GM12865 (cell line): ENCODE measurements at places on chromosomes 11 and 22.

- DNase-seq, result no peak
These were observed 73.1 kb upstream of the BARX2 start for GRCh38 chr11:129302386-129303101.

GRCh38 chr22:34454598-34454997 lies 534.3 kb upstream of the LARGE1 start:
- no peak for DNase-seq

DNA sequence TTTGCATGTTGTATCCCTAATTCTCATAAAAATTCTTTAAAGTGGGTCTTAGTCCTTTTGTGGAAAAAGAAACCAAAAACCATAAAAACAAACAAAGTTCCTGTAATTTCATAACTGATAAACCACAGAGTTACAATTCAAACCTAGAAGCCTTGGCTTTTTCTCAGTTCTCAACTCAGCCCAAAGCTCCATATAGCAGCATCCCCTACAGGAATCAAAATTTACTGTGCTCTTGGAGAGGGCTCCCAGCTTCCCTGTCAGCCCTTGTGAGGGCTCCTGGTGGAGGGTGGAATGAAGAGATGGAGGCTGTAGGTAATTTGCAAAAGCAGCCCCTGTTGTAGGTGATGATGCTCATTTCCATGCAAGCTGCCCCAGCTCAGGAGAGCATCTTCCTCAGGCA lies 506.1 kb upstream of the KIRREL3 start:
- DNase-seq, result no peak

DNA sequence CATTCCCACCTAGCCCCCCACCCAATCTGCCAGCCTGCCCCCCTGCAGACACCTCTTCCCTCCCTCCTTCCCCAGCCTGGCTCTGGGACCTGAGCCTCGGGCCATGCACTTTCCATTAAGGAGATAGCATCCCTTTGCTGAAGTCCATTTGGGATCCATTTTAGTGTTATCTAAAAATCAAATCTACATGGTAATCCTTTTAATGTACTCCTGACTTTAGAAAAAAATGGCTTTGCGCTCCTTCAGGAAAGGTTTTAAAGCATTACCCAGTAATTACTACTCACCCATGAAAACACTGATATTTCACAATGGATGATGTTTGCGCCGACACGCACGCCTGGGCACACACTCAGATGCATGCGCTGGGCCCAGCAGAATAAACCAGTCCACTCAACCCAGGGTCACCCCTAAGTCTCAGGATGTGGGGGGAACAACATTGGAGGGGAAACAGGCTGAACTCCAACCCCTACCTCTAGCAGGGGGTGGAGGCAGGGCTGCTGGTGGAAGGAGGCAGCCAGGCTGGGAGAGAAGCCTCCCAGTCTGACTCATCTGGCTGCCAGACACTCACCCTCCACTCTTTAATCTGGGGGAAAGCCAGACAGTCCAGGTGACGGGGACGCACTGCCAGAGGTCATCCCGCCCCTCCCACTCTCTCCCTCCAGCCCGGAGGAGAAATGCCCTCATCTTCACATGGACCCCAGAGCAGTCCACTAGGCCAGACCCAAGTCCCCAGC lies 29.8 kb downstream of the LMO1 start:
- no peak for DNase-seq

DNA sequence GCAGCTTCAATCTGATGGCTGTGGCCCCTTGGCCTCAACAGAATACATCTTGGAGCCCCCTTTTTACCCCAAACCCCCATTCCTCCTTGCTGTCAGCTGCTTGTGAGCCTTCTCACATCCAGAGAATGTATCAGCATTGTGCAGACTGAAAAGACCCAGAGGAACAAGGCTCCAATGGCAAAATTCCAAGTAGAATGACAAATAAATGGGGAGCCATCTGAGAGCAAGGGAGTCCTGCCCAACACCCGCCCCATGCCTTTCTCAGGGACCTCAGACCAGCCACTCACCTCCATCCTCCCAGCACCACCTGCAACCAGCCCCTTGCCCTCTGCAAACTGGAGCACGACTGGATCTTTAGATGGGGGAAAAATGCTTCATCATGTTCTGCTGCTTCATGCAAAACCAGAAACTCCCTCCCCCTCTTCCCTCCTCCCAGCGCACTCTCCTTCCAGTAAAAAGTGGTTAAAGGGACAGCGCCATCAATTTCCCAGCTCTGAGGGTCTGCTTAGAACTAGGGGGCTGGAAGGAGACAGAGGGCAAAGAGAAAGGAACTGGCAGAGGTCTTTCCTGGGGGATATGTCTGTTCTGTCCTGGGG lies 2.2 kb upstream of the NEFH start:
- no peak for DNase-seq

DNA sequence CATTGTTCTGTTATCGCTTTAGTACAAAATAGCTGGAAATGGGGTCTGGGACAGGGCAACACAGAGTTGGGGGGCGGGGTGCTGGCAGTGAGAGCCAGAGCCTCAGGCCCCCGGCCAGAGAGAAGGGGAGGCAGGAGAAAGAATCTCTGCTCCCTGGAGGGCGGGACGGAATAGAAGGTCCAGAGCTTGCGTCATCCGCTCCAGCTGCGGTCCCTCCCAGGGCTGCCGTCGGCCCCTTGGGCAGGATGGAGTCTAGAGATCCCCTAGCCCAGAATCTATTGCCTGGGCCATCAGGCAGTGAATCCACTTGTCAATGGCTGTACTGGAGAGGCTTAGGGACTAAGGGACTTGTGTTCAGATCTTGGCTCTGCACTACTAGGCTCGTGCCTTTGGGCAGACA lies 5.0 kb downstream of the TP53I11 start:
- no peak for DNase-seq

DNA sequence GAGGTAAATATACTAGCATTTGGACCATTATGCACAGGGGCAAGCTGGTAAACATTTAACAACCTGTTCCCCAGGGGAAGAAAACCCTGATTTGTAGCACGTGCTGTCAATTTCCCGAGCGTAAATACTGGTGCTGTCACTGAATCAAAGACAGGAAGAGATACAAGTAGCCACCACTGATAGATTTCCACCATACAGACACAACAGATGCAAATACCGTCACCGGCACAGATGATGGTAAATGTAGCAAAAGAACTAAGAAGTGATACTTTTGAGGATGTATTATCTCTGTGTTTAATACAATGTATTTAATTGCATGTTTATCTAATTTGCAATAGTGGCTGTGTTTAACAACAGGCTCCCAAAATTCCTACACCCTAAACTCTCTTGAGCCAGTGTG lies 39.6 kb downstream of the SHISAL1 start:
- DNase-seq, result no peak

DNA sequence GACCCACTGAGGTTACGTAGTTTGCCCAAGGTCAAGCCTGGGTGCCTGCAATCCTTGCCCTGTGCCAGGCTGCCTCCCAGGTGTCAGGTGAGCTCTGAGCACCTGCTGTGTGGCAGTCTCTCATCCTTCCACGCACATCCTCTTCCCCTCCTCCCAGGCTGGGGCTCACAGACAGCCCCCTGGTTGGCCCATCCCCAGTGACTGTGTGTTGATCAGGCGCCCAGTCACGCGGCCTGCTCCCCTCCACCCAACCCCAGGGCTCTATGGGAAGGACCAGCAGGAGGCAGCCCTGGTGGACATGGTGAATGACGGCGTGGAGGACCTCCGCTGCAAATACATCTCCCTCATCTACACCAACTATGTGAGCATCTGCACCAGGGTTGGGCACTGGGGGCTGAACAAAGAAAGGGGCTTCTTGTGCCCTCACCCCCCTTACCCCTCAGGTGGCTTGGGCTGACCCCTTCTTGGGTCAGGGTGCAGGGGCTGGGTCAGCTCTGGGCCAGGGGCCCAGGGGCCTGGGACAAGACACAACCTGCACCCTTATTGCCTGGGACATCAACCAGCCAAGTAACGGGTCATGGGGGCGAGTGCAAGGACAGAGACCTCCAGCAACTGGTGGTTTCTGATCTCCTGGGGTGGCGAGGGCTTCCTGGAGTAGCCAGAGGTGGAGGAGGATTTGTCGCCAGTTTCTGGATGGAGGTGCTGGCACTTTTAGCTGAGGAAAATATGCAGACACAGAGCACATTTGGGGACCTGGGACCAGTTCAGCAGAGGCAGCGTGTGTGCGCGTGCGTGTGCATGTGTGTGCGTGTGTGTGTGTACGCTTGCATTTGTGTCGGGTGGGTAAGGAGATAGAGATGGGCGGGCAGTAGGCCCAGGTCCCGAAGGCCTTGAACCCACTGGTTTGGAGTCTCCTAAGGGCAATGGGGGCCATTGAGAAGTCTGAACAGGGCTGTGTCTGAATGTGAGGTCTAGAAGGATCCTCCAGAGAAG lies 1.6 kb downstream of the GSTP1 start:
- no peak for DNase-seq

- no peak for DNase-seq
These were observed 9.9 kb downstream of the PCSK7 start for GRCh38 chr11:117221775-117222517.

GRCh38 chr11:119205080-119205479 lies 1.1 kb upstream of the CBL start:
- DNase-seq, result peak; percentile 49

GRCh38 chr22:23657727-23658126 lies 25.6 kb upstream of the DRICH1 start:
- DNase-seq, result no peak

GRCh38 chr22:24526191-24526590 lies 28.7 kb downstream of the GUCD1 start:
- DNase-seq, result no peak

GRCh38 chr11:36736103-36736502 lies 138.1 kb upstream of the RAG2 start:
- no peak for DNase-seq

DNA sequence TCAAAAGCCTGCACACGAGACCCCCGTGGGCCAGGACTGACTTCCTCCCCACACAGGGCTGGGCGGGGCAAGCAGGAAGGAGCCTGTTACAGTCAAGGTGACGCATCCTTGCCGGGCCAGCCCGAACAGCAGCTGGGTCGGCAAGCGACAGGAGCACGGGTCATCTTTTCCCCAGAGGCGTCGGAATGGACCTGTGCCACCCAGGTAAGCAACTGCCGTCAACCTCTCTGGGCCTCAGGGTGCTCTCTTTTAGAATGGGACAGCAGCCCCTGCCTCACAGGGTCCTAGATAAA lies at the start of gene CYTH4:
Gene CYTH4, plus strand, starts transcription at position 124 of the 293 bp plus-strand sequence. Its CDS starts 62 bp downstream, at position 186.
- peak; percentile 73 for DNase-seq

DNA sequence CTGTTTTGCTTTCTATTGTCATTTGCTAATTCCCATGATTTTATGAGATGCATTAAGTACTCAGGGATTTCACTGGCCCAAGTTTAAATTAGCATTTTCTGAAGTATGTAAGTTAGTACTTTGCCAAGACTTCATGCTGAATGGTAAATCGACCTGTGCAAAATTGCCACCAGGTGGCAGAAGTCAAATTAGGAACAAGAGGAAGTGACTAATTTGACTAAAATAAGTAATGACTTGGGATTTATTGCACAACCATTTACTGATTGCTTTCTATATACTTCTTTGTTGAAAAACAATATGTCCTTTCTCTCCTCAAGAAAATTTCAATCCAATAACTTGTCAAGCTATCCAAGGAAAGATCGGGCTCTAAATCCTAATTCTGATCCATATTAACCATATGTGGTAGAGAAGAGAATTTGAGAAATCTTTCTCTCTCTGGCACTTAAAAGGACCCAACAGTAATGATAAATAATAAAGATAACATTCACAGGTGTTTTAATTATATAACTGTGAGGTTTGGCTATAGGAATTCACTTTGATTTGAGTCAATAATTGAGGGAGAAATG lies 253.7 kb upstream of the CHORDC1 start:
- DNase-seq, result peak; percentile 74

- no peak for DNase-seq
These were observed 42.8 kb downstream of the TRIOBP start for GRCh38 chr22:37739611-37740049.

DNA sequence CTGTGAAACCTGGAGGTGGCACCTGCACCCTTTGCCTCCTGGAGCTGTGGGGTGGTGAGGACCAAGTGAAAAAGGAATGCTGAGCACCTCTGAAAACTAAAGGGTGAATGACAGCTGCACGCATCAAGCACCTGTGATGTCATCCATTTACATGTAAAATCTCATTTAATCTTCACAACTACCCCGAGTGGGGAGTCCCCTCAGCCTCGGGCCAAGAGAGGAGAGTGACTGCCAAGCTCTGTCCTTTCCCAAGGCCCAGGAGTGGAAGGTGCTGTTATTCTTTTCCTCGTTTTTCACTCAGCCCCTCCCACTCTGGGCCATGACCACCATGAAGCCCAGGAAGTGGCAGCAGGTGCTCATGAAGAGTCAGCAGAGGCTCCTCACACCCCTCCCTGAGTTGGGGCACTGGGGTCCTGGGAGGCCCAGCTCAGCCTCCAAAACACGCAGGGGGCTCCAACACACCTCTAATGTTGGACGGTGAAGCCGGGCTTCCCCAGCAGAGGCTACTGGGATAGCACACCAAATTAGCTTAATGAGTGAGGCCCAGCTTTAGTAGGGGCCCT lies 35.7 kb downstream of the NECTIN1 start:
- DNase-seq, result no peak

DNA sequence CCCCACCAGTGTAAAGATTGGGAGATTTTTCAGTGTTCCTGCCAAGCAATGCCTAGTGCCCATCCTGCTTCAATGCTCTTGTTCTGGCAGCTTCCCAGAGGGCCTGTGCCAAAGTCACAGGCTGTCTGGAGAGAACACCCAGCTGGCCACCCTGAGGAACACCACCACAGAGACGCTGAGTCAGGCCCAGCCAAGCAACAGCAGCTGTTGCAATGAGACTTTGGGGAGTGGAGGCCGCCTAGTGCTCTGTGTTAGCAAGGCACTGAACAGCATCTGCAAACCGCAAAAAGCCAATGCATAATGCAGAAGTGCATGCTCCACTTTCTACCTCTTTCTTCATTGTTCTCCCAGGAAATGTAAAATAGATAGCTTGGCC lies 168.1 kb downstream of the NXPE2 start:
- DNase-seq, result no peak

GRCh38 chr22:24981066-24981465 lies 28.6 kb downstream of the KIAA1671 start:
- no peak for DNase-seq

DNA sequence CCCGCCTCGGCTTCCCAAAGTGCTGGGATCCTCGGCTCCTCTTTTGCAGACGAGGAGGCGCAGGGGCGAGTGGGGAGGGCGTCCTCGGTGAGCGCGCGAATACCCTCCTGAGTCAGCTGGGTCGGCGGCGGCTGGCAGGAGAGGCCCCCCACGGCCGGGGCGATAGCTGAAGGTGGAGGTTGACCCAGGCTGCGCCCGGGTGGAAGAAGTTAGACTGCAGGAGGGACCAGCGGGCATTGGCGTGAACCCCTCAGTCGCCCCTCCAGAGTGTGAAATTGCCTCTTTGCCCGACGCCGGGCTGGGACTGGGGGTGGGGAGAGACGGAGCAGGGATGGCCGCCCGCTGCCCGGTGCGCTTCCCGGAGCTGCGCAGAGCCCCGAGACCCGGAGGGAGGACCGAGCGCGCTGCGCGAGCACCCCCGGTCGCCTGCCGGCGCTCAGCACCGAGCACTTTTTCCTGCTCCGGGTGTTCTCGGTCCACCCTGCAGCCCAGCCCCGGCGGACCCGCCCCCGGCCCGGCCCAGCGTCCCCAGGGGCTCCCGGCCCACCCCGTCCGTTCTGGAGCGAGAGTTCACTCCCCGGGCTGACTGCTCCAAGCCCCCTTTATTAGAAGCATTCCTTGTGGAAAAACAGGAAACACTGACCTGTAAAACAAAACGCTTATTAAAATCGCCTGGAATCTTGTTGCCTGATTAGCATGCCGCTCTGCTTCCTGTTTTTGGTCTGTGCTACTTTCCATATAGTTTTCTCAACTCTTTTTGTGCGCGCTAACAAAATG lies 13.7 kb upstream of the CPT1A start:
- DNase-seq, result no peak
